Stomach (tissue), 19 donors: ENCODE measurements at places on chromosomes 2 and 18. TPM values are rescaled to one million over a fixed set of nuclear protein-coding genes. Genes with fewer than 3 reads are reported as not detected.

DNA sequence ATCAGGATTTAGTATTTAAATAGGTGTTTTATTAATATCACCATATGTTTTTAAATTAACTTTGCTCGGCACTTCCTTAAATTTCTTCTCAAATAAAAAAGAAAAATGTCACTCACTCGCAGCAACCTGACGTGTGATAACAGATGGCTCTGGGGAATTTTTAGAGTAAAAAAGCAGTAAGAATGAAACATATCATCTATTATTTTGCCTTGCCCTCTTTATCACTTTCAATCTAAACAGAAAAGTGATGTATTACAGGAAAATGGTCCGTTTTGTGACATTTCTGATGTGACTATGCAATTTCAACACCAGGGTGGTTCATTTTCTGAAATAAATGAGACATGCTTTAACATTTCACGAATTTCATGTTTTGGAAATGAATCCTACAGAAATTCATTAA, 1368.0 kb upstream of the LRRTM1 start:
- no peak overlapping the region for H3K4me3 ChIP-seq
- DNase-seq, result no peak
- no peaks in the 10 kb centered on the region for H3K27me3 ChIP-seq
- no peak overlapping the region for H3K27ac ChIP-seq

DNA sequence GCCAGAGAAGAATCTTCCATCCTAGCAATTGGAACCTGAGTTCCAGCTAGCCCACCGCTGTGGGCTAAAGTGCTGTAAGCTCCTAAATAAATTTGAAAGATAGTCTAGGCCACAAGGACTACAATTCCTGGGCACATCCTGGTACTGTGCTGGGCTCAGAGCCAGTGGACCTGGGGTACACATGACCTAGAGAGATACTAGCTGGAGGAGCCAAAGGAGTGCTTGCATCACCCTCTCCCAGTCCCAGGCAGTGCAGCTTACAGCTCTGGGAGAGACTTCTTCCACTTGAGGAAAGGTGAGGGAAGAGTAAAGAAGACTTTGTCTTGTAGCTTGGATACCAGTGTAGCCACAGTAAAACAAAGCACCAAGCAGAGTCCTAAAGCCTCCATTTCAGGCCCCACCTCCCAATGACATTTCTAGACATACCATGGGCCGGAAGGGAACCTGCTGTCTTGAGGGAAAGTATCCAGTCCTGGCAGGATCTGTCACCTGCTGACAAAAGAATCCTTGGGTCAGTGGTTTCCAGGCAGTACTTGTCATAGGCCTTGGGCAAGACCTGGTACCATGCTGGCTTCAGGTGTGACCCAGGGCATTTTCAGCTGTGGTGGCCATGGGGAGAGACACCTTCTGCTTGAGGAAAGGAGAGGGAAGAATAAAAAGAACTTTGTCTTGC, 89.5 kb downstream of the TMEM185B start:
- no peak overlapping the region for H3K4me3 ChIP-seq
- no peak overlapping the region for H3K27ac ChIP-seq
- no peaks in the 10 kb centered on the region for H3K27me3 ChIP-seq
- H3K4me1 ChIP-seq, result no peaks in the 10 kb centered on the region

GRCh38 chr2:42458396-42458795, 35.4 kb downstream of the KCNG3 start:
- H3K27me3 ChIP-seq, result no peaks in the 10 kb centered on the region
- no peaks in the 10 kb centered on the region for H3K36me3 ChIP-seq
- H3K27ac ChIP-seq, result no peak overlapping the region
- H3K4me3 ChIP-seq, result no peak overlapping the region
- no peaks in the 10 kb centered on the region for H3K4me1 ChIP-seq

DNA sequence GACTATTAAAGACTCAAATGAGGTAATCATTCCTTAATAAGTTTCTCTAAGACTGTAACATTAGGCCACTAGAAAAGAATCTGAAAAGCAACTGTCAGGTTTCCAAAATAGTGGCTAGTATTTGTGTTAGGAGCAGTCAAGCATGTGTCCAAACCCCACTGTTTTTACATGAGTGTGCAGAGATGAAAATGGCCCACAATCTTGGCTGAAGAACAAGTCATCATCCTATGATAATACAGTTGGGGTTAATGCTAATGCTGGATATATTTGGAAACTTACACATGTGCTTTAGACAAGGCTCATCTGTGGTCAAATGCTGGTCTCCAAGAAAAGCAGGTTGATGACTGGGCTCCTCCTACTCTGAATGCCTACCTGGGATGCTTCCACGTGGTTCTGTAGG, 73.6 kb downstream of the MAIP1 start:
- no peak overlapping the region for H3K4me3 ChIP-seq
- DNase-seq, result no peak
- H3K4me1 ChIP-seq, result no peaks in the 10 kb centered on the region
- H3K27ac ChIP-seq, result no peak overlapping the region

KIAA1328 gene
- total RNA-seq, result 13.4 TPM

- H3K27ac ChIP-seq, result no peak overlapping the region
- H3K27me3 ChIP-seq, result no peaks in the 10 kb centered on the region
- no peak overlapping the region for H3K4me3 ChIP-seq
- H3K4me1 ChIP-seq, result no peaks in the 10 kb centered on the region
Measured at GRCh38 chr18:39772155-39772919, 2182.7 kb upstream of the PIK3C3 start.

GRCh38 chr2:241802421-241803318, 6.3 kb upstream of the NEU4 start:
- H3K36me3 ChIP-seq, result no peaks in the 10 kb centered on the region
- H3K4me1 ChIP-seq, result peaks cover 22% of the 10 kb centered on the region
- DNase-seq, result no peak
- H3K27ac ChIP-seq, result no peak overlapping the region
- H3K27me3 ChIP-seq, result peaks cover 8% of the 10 kb centered on the region

DNA sequence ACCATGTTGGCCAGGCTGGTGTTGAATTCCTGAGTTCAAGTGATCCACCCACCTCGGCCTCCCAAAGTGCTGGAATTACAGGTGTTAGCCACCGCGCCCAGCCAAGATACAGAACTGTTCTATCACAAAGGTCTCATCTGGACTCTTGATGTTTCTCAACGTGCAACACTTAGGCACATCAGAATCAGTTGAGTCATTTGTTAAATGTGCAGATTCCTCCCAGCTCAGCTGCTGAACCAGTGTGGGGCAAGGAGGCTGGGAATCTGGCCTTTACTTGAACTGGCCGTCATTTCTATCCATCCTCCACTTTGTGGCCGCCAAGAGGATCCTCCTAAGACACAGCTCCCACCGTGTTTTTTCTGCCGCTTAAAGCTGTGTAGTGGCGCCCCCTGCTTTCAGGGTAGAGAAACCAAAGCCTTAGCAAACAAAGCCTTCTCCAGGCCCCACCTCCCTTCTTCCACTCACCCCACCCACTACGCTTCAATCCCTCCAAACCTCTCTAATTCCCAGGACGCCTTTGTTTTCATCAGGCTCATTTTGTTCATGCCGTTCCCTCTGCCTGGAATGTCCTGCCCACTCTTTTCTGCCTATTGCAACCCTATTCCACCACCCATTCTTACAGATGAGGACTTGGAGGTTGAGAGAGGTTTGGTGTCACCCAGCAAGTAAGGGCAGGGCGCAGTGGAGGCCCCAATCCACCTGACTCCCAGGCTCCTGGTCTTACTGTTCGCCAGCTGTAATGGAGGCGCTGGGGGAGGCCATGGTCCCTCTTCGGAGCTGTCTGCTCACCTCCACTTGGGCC, 776 bp upstream of the SPEG start:
- no peaks in the 10 kb centered on the region for H3K36me3 ChIP-seq
- DNase-seq, result no peak
- H3K27ac ChIP-seq, result peak overlapping the region; percentile 95

ALK gene
- not detected for total RNA-seq

DNA sequence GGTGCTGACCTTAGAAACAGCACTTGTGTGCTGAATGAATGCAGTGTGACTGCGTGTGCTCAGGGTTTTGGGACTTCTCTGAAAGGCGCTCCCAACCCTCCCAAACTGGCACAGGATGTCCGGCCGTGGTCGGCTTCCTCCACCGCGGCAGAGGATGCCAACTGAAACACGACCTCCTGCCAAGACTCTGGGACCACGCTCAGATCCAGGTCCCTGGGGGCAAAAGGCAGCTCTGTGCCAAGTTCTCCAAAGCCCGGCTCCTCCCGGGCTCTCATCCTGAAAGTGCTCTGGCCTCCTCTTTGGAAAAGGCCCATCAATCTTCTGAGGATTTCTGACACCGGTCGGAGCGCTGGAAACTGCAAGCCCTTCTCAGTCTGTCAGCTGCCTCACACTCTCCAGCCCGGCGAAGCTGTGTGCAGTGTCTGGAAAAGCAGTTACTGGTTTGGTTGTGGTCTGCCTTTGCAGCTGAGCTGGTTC, 32.3 kb upstream of the ZBTB7C start:
- H3K36me3 ChIP-seq, result no peaks in the 10 kb centered on the region
- no peak overlapping the region for H3K4me3 ChIP-seq
- H3K4me1 ChIP-seq, result no peaks in the 10 kb centered on the region

GRCh38 chr18:22473366-22473765, 55.7 kb upstream of the CTAGE1 start:
- H3K36me3 ChIP-seq, result no peaks in the 10 kb centered on the region
- H3K4me1 ChIP-seq, result peaks cover 25% of the 10 kb centered on the region
- H3K27ac ChIP-seq, result no peak overlapping the region
- no peak overlapping the region for H3K4me3 ChIP-seq
- no peak for DNase-seq

RFTN2 gene
- 1.6 TPM for total RNA-seq

- DNase-seq, result no peak
- H3K27ac ChIP-seq, result no peak overlapping the region
- no peaks in the 10 kb centered on the region for H3K4me1 ChIP-seq
- H3K27me3 ChIP-seq, result no peaks in the 10 kb centered on the region
- peaks cover 97% of the 10 kb centered on the region for H3K36me3 ChIP-seq
- no peak overlapping the region for H3K4me3 ChIP-seq
Measured at GRCh38 chr18:2776601-2777000, 70.2 kb upstream of the EMILIN2 start.

GRCh38 chr2:161063946-161064306, 96.3 kb upstream of the TANK start:
- no peaks in the 10 kb centered on the region for H3K27me3 ChIP-seq
- H3K36me3 ChIP-seq, result no peaks in the 10 kb centered on the region
- no peak overlapping the region for H3K27ac ChIP-seq
- no peak overlapping the region for H3K4me3 ChIP-seq

CCDC68 gene
- total RNA-seq, result 90.5 TPM

DNA sequence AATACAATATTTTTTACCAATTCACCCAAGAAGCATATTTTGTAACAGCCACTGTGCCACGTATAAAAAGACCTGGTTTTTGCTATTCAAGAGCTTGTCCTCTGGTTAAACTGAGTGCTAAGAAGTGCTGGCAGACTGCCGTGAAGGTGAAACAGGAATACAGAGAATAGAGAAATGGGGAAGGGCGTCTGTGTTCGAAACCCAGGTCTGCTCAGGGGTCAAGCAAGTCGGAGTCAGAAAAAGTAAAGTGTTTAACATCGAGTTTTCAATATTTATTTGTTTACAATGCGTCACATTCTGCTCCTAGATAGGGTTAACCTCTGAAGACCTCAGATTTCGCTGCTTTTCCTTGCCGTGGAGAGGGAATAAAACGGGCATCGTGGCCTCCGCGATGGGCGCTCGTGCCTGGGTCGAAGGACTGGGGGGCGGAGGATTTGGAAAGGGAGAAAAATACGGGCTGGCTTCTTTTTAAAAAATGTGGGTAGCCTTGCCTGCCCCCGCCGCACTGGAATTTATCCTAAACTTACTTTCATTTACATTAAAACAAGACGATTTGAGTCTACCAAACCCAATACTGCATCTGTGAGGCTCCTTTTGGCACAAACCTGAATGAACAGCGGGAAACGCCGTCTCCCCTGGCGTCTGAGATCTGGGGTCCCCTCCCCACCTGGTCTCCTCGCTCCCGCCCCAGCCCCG, 1.1 kb upstream of the SNTG2 start:
- H3K4me3 ChIP-seq, result peak overlapping the region; percentile 76
- no peak for DNase-seq
- no peak overlapping the region for H3K27ac ChIP-seq
- no peaks in the 10 kb centered on the region for H3K36me3 ChIP-seq

CYS1 gene
- total RNA-seq, result 33.8 TPM

- H3K4me3 ChIP-seq, result no peak overlapping the region
- no peak overlapping the region for H3K27ac ChIP-seq
- DNase-seq, result no peak
Measured at GRCh38 chr2:239358062-239358754, 42.6 kb downstream of the HDAC4 start.

GRCh38 chr2:235373171-235373570, 120.7 kb upstream of the AGAP1 start:
- H3K4me3 ChIP-seq, result no peak overlapping the region
- H3K27me3 ChIP-seq, result peaks cover 15% of the 10 kb centered on the region
- H3K27ac ChIP-seq, result no peak overlapping the region

GRCh38 chr2:142031656-142032055, 99.2 kb downstream of the LRP1B start:
- H3K4me1 ChIP-seq, result no peaks in the 10 kb centered on the region
- no peak overlapping the region for H3K4me3 ChIP-seq
- DNase-seq, result no peak
- no peaks in the 10 kb centered on the region for H3K27me3 ChIP-seq
- no peak overlapping the region for H3K27ac ChIP-seq
- H3K36me3 ChIP-seq, result no peaks in the 10 kb centered on the region

REG3G gene
- not detected for total RNA-seq

GRCh38 chr18:37672932-37673595, 107.5 kb upstream of the CELF4 start:
- H3K36me3 ChIP-seq, result no peaks in the 10 kb centered on the region
- H3K4me3 ChIP-seq, result no peak overlapping the region
- no peak overlapping the region for H3K27ac ChIP-seq
- H3K4me1 ChIP-seq, result no peaks in the 10 kb centered on the region
- DNase-seq, result no peak
- no peaks in the 10 kb centered on the region for H3K27me3 ChIP-seq

GRCh38 chr2:144343145-144343544, 176.8 kb downstream of the ZEB2 start:
- no peak overlapping the region for H3K4me3 ChIP-seq
- no peak for DNase-seq
- no peak overlapping the region for H3K27ac ChIP-seq
- H3K4me1 ChIP-seq, result no peaks in the 10 kb centered on the region
- no peaks in the 10 kb centered on the region for H3K36me3 ChIP-seq
- H3K27me3 ChIP-seq, result no peaks in the 10 kb centered on the region

DNA sequence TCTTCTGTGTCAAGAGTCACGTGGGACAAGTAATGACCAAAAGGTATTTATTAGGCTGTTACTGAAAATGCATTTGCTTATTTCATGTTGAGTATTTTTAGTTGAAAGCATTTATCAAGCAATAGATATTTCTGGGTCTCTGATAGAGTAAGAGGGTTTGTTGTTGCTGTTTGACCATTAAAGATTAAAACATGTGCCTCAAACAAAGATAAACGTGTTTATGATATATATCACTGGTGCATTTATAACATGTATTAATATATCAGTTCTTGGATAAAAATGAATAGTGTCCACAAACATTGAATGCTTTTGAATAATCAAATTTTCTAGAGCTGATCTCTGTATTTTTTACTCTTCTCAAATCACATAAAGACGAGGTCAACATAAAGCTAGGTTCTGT, 467.7 kb downstream of the THSD7B start:
- no peak overlapping the region for H3K27ac ChIP-seq
- H3K27me3 ChIP-seq, result no peaks in the 10 kb centered on the region
- no peaks in the 10 kb centered on the region for H3K36me3 ChIP-seq
- DNase-seq, result no peak

- DNase-seq, result no peak
- no peaks in the 10 kb centered on the region for H3K4me1 ChIP-seq
- H3K27me3 ChIP-seq, result no peaks in the 10 kb centered on the region
- no peak overlapping the region for H3K27ac ChIP-seq
- H3K4me3 ChIP-seq, result no peak overlapping the region
Measured at GRCh38 chr2:172914341-172915008, 161.2 kb upstream of the MAP3K20 start.
